ENCODE measurements at places on chromosomes 7 and 10. TPM values are rescaled to one million over a fixed set of nuclear protein-coding genes. Genes with fewer than 3 reads are reported as not detected.

Gene SFMBT2
- total RNA-seq, result 18.4 TPM

Gene GNG11
- total RNA-seq, result 17.9 TPM

Gene MSMB
- total RNA-seq, result not detected

Gene MOSPD3
- 10.0 TPM for total RNA-seq

Gene SLC16A12
- 4.4 TPM for total RNA-seq

Gene GPR15LG
- not detected for total RNA-seq

Gene WNT2
- total RNA-seq, result 2.6 TPM

Gene SDK1
- 17.0 TPM for total RNA-seq

All from camera-type eye (tissue), 1 donor.